Natural killer cell treated with Interleukin-12 subunit alpha and Interleukin-12 subunit beta and Interleukin-15 and Interleukin-18, amount 100 ng/mL, for 72 hours (primary cell): ENCODE measurements at places on chromosomes 6 and 20.
A peak's percentile ranks its signal among the peaks of the same experiment; 100 is the strongest.

DNA sequence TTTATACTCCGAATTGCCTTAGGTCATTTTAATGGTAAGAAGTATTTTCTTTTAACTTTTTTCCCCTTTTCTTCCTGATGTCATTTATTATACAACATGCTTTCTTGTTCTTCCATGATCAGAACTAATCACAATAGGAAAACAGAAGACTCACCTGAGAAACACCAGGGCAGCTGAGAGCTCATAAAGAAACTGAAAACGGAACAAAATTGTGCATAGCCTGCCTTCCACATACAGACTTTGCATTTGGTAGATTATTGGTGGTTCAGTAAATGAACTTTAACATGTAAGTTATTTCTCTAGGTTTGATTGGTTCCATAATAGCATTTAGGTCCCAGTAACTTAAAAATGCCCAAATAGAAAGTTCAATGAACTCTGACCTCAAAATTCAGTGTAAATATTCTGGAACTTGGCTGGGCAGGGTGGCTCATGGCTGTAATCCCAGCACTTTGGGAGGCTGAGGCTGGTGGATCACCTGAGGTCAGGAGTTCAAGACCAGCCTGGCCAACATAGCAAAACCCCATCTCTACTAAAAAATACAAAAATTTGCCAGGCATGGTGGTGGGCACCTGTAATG, 161.1 kb upstream of the DTNBP1 start:
- no peak for DNase-seq

- DNase-seq, result no peak
Measured at GRCh38 chr20:25316506-25317190, 68.8 kb downstream of the PYGB start.

DNA sequence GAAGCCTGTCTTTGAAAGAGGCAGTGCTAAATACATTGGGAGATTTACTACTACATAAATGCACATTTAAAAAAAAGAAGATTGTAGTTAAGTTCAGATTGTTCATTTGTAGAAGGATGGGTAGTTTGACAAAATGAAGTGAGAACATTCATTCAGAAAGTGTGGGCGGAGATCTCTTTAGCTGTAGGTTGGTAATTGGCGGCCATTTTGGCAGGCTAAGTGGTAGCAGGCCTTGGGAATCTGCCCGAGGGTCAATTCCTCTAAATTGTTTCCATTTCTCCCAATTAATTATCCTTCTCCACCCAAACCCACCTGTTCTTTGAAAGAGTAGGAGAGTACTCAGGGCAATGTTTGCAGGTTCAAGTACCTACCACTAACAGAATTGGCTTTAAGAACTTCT, 17.9 kb downstream of the SOX4 start:
- DNase-seq, result no peak

DNA sequence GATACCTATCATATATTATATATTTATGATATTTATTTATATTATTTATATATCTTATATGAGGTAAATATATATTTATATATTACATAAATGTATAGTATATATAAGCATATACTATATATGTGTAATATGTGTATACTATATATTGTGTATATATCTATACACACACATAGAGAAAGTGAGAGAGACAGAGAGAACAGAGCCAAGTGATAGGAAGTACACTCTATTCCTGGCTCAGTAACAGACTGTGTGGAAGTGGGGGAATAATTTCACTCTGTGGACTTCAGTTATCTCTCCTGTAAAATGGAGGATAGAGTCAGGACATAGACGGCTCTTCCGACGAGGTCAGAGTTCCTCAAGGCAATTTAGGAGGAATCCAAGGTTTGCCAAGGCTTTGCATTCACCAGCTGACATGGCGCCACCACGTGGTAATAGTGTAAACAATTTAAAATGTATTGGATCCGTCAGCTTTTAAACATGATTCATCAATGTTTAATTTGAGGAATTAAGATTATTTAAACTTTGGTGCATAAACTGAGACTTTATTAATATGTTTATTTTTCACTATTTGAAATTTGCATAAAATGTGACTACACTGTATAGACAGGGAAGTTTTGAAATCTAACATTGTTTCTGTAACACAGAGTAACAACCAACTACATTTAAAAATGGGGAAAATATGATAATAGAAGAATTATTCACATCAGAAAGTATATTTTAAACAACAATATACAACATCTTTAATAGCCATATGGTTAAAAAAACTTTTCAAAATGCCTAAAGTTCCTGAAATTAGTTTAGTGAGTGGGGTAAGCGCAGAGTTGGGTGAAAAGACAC, 75.4 kb upstream of the TMEM244 start:
- no peak for DNase-seq

GRCh38 chr6:37838219-37838921, 18.8 kb downstream of the ZFAND3 start:
- DNase-seq, result no peak

- DNase-seq, result peak; percentile 51
Measured at GRCh38 chr6:167678102-167679101, 148.3 kb upstream of the AFDN start.

GRCh38 chr6:11732036-11732631, 46.5 kb downstream of the ADTRP start:
- DNase-seq, result no peak

DNA sequence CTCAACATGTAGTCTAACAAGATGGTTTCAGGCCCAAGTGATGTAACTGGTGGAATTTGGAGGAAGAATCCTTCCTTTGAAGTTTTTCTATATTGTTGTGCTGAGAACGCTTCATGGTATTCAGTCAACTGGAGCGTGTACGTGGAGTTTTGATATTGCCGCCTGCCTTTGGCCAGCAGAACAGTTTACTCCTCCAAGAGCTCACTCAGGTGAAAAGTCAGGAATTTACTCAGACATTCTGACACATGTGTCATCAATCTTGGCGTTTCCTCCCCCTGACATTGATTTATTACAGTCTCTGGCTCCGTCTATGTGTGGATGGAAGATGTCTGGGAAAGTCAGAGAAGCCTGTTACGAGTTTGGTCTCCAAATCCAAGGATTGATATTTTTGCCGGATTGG, 19.0 kb upstream of the TGM2 start:
- DNase-seq, result no peak

GRCh38 chr6:137861550-137862337, 5.3 kb upstream of the TNFAIP3 start:
- DNase-seq, result no peak

DNA sequence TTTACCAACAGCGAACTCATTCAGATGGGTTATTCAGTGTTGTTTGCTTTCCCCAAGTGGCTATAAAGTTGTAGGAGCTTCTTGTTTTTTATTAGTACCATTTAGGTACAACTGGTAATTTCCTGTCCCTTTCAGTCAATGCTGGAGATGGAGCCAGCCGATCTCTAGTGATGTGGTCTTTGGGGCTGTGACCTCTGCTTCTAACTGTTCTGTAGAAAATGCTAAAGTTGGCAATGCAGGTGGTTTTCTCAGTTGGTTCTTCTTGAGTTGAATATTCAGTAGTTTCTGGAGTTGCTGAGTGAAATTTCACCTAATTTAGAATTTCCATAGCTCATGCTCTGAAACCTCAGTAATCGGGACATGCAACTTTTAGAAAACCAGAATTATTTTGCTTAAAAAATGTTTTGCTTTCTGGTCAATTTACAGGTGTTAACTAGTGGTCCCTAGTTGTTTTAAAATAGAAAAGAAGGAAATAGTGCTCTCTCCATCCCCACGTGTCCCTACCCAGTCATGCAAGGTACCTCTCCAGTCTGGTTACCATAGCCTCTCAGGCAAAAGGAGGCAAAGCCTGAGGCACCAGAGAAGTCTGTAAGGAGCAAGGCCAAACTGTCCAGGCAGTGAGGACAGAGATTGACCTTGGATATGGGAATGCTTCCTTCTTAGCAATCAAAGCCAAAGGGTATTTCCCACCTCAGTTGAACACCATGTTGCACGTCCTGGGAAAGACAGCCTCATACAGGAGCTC, 27.3 kb upstream of the GABRR1 start:
- no peak for DNase-seq

GRCh38 chr20:37636977-37637376, 56.9 kb upstream of the CTNNBL1 start:
- DNase-seq, result no peak

- DNase-seq, result no peak
Measured at GRCh38 chr6:47242483-47243386, 67.0 kb downstream of the TNFRSF21 start.

- no peak for DNase-seq
Measured at GRCh38 chr6:12401200-12401599, 111.0 kb downstream of the EDN1 start.

DNA sequence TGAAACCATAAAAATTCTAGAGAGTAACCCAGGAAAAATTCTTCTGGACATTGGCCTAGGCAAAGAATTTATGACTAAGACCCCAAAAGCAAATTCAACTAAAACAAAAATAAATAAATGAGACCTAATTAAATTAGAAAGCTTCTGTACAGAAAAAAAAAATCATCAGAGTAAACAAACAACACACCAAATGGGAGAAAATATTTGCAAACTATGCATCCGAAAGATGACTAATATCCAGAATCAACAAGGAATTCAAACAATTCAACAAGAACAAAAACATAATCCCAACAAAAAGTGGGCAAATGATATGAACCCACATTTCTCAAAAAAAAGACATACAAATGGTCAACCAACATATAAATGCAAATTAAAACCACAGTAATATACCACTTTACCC, 242.6 kb upstream of the CDYL start:
- DNase-seq, result no peak

GRCh38 chr6:139161169-139161568, 26.3 kb downstream of the HECA start:
- DNase-seq, result no peak

- no peak for DNase-seq
Measured at GRCh38 chr6:75149240-75149639, 56.6 kb downstream of the COL12A1 start.

DNA sequence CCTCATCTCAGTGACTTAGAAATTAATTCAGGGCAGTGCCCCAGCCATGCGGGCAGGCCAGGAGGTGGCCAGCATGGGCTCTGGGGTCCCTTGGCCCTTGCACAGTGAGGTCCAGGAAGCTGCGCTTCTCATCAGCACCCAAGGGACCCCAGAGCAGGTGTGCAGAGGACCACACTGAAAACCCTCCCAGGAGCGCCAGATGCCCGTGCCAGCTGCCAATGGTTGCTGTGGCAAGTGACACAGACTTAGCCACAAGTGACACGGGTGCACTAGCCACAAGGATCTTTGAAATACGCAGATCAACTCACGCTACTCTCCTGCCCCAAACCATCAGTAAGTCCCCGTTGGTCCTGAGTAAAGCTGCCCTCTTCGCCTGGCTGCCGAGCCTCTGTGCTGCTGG, 88.1 kb downstream of the ERMARD start:
- no peak for DNase-seq

GRCh38 chr20:59032023-59032712, at the start of gene ATP5F1E:
Gene ATP5F1E (minus strand): TSS chr20:59032335. CDS start chr20:59032251, 84 bp downstream.
- peak; percentile 99 for DNase-seq

- DNase-seq, result no peak
Measured at GRCh38 chr6:132270726-132271402, 130.4 kb downstream of the MOXD1 start.

DNA sequence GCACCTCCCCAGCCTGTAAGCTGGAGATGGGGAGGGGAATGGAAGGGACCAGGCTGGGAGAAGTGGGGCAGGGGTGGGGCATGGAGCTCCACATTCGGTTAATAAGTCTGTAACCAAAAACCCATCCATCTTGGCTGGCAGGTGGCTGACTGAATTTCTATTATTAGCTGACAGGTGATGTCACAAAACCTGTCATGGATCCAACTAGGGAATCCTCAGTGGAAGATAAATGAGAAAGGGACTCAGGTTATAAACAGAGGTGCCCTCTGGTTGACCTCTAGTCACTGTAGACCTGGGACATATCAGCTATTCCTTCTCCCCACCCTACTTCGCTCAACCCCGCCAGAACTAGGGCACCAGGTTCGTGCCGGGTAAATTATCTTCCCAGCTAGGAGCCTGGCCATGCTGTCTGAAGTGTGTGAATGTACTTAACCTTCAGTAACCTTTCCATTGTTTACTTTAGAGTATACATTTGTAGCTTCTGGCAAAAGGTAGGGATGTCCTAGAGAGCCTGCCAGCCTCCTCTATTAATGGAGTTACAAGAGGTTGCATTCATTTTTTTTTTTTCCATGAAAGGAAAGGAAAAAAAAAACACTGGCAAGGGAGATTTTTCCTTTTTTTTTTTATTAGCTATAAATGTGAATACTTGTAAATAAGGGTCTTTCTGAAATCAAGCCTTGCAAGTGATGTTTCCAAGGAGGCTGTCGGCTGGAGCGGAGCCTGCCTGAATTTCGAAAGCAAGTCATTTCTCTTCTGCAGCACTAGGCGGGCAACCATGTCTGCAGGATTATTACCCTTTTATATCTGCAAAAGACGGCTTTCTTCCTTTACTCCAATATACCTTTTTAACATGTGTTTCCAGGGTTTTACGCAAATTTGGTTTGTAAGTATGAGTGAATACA, 135.9 kb downstream of the TMEM242 start:
- DNase-seq, result no peak

DNA sequence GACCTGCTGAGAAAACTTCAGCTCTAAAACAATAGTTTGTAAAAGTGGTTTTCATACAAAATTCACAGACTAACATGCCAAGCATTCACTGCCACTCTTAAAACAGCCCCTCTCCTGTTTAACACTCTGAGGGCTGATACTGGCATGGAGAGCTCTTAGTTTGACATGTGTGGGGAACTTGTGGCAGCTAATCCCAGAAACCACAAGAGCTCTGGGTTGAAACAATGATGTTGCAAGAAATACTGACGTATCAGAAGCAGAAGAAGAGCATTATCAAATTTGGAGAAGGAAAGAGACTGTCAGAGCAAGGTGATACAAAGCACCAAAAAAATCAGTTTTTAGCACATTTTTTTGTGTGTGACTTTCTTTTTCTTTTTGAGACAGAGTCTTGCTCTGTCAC, 5.1 kb downstream of the BEND3 start:
- no peak for DNase-seq

GRCh38 chr6:34412016-34412415, 13.9 kb downstream of the RPS10 start:
- DNase-seq, result no peak
